ENCODE measurements at places on chromosomes 2 and 18.

- no peak for DNase-seq
Measured at GRCh38 chr2:173606619-173607248, 252.1 kb downstream of the CDCA7 start.

DNA sequence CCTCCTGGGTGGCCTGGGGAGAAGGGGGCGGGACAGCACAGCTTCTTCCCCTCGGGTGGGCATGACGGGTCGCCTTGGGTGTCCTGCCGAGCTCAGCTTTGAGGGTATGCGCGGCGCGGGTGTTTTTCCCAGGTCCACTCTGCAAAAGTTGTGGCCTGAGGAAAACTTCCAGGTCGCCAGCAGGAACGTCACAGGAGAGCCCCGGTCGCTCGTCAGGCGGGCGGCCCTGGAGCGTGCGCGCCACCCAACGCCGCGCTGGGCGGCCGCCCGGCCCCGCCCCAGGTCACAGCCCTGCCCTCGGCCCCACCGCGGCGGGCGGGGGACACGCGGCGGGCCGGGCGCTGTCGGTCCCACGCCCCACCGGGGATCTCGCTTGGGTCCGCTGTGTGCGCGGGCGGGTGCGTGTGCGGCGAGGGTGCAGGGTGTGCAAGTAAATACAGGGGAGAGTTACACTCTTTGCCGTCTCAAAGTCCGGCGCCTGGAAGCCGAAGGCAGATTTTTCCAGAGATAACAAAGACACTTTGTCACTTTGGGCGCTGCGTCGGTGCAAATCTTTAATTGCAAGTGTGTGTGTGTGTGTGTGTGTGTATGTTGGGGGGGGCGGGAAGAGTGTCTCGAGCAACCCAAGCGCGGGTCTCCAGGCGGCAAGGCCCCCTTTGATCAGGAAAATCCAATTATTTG lies 616 bp upstream of the SP5 start:
- peak; percentile 6 for DNase-seq

- DNase-seq = no peak
Measured at GRCh38 chr2:98522854-98523253, 78.2 kb downstream of the INPP4A start.

DNA sequence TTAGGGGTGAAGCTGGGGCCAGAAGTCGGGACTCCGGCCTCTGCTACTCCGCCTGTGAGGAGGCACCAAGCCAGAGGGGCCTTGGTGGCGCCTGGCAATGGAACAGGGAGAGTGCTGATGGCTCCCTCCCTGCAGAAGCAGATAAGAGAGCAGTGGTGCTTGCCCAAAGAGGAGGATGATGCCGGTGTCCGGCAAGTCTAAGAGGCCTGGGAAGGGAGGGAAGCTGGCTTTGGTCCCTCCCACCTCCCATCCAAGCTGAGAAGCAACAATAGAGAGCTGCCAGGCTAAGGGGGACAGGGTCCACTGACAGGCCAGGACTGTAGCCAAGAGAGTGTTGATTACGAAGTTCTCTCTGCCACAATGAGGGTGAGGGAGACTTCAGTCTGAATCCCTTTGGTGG lies 479.5 kb downstream of the TNS1 start:
- no peak for DNase-seq

DNA sequence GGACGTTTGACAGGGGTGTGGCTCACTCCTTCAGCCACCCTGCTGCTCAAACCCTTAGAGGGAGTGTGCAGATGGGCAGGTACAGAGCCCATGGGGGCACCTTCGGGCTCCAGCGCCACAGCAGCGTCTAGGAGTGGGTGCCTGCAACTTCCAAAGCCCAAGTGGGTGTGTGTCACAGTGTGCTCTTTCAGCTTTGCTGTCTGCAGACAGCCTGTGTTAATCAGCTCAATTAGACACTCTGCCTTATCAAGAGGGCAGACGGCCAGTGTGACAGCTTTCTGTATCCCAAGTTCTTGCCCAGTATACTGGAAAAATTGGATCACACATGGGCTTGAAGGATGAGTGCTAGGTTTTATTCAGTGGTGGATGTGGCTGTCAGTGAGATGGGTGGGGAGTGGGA lies 96.7 kb downstream of the AP1S3 start:
- DNase-seq = no peak

GRCh38 chr18:54911551-54911950 lies 47.7 kb downstream of the CCDC68 start:
- DNase-seq = no peak

- DNase-seq = no peak
Measured at GRCh38 chr2:120291401-120292311, 39.0 kb downstream of the RALB start.

- no peak for DNase-seq
Measured at GRCh38 chr2:134900151-134900550, 18.5 kb upstream of the CCNT2 start.

- DNase-seq = no peak
Measured at GRCh38 chr2:30048636-30049175, 98.1 kb upstream of the YPEL5 start.

DNA sequence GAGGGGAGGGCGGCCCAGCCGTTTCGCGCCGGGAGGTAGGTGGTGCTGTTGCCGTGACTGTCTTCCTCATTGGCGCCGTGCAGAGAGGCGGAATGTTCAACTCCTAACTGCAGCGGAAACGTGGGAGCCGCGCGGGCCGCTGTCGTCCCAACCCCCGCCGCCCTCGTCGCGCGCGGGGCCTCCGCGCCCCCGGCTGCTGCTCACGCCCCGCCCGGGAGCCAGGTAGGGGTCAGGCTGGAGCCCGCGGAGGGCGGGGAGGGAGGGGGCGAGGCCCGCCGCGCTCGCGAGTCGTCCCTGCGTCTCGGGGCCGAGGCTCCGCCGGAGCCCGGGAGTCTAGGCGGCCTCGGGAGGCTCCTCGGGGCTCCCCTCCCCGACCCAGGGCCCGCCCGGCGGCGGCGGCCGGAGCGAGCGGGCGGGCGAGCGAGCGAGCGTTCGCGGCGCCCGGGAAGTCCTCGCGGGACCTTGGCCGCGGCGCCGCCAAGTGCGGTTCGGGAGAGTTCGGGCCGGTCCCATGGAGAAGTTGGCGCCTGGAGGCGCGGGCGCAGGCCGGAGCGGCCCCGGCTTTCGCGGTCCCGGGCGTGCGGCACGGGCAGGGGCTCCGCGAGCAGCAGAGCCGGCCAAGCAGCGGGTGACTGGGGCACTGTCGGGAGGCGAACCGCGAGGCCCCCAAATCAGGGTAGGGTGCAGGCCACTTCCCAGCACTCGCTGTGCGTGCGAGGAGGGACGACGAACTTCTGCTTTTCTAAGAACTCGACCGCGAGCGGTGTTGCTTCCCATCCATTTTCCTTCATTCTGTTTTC lies at the start of gene MAP3K20:
MAP3K20 (plus strand) TSS at position 66 of the 800 bp plus-strand sequence. CDS start 15,186 bp downstream, outside the sequence.
- DNase-seq = peak; percentile 45

DNA sequence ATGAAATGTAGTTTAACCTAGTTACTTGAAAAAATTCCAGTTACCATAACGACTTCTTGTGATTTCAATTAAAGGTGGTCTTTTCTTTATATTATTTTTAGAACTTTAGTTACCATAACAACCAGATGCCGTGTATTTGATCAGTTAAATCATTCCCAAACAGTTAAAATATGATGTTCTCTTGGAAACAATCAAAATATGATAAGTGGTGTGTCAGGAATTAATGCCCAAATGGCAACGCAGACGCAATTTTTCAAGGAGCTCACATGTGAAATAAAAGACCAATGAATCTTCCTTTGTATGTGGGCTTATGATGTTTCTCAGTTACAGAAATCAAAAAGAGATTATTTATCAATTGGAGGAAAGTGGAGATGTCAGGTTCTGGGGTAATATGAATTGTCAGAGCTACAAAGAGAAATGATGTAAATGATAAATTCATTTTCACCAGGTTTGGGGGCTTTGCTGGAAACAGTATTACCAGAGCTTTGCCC lies 189.1 kb upstream of the PARD3B start:
- DNase-seq = no peak
